ENCODE measurements at places on chromosomes 6 and 20.

- DNase-seq: no peak
Observed at GRCh38 chr6:82772851-82773717, 292.6 kb downstream of the UBE3D start.

DNA sequence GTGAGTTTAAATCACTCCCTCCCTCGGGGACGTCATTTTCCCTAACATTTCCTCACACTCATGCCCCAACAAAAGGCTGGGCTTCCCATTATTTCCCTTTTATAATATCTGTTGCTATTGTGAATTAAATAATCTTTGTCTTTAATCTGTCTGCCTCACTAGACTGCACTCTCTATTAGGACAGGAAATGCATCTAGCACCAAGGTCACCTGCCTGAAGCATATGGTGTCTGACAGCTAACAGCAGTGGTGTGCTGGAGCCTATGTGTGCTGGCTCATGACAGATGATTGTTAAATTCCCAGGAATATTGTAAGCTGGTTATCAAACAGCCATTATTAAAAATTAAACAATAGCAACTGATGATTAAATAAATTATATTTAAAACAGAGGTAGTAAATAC lies 237.0 kb upstream of the CEP162 start:
- DNase-seq: no peak

DNA sequence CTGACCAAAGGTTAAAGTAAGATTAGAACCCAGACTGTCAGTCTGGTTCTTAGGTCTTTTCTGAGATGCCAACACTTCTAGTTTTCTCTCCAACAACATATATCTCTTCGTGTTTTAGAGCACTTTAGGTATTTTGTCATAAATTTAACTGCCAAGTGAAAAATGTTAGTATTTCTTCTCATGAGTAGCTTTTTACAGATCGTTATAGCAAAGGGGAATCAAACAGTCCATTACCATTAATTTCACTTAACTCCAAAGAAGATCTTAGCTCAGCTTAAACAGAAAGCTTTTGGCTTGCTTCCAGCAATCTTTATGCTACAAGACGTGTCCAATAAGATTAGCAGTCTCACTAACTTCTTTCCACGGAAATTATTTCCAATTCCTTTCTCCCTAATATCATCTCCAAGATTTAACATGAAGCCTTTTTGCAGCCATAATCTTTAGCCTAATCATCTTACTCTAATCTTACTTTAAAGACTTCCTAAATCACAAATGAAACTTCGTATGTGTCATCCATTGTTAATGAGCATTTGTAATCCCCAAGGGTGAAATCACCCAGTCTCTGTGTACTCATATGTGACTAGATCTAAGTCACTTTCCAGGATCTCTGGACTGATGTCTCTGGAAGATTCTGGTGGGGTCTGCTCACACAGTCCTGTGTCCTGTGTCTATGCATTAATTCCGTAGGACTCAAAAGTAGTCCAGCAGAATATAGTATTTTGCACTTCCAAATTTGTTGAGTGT lies 38.7 kb downstream of the MOXD1 start:
- no peak for DNase-seq

- DNase-seq: peak; percentile 93
Observed at GRCh38 chr6:154615483-154616025, 105.1 kb upstream of the CNKSR3 start.

- peak; percentile 96 for DNase-seq
Observed at GRCh38 chr20:6489361-6490171, 277.9 kb upstream of the BMP2 start.

DNA sequence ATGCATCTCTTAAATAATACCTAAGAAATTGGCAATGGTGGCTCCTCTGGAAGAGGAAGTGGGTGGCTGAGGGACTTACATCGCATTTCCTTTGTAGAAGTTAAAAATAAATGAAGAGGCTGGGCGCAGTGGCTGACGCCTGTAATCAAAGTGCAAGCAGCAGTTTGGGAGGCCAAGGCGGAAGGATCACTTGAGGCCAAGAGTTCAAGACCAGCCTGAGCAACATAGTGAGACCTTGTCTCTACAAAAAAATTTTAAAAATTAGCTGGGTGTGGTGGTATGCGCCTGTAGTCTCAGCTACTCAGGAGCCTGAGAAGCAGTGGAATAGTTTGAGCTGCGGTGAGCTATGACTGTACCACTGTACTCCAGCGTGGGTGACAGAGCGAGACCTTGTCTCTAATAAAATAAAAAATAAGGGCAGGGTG lies 12.2 kb upstream of the NCOA3 start:
- no peak for DNase-seq

- no peak for DNase-seq
Observed at GRCh38 chr6:15317934-15318902, 72.3 kb downstream of the JARID2 start.

- peak; percentile 47 for DNase-seq
Observed at GRCh38 chr6:158072083-158072721, 90.5 kb downstream of the SYNJ2 start.

DNA sequence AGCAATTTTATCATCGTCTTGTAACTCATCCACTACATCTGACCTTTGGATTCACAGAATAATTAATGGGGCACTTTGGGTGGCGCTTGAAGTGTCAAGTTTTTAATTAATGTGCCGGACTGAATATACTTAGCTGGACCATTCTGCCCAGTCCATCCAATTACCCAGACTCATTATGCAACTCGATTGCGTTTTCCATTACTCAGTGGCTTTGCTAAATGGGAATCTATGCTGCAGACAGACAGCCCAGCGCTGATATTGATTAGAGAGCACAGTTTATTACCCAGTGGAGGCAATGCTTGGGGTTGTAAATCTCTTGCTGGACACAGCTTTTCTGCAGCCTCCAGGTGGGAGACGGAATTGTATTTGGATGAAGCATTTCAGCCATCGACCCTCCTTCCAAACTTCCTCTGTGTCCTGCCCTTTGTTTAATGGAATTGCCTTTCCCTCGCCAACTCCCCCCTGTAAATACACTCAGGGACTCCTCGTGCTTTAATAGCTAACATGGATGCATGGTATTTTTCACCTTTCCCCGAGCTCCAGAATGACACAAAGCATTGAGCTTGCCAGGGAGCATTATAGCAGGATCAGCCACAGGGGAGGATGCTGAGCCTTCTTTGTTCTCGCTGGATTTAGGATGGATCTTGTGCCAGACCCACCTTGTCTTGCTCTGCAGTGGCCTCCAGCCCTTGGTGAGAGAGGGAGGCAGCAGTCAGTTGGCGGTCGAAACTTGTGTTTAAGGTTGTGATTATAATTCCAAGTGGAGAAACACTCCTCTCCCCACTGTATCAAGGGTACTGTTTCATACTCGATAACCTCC lies 59.7 kb downstream of the EDN3 start:
- DNase-seq: no peak

DNA sequence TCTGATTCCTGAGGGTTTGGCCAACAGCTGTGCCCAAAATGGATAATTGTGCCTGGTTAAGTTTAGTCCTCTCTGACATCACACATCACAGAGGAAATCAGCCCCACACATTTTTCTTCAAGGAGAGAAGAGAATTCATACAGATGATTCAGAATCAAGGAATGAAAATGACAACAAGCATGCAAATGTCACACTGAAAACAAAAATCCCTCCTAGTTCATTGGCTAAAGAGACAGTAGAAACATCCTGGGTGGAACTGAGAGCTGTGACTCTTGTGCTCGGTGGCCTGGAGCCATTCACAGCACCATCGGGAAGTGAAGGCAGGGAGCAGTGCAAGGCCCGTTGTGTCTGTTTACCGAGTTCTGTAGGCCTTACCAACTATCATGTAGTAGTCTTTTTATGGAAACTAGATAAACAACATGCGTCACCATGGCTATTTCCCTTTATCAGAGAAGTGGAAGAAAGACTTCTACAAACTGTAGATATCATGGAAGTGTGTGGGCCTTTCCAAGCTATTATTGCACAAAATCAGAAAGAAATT lies 81.7 kb upstream of the TENT5A start:
- no peak for DNase-seq

- no peak for DNase-seq
Observed at GRCh38 chr6:96528193-96528592, 6.6 kb downstream of the UFL1 start.

DNA sequence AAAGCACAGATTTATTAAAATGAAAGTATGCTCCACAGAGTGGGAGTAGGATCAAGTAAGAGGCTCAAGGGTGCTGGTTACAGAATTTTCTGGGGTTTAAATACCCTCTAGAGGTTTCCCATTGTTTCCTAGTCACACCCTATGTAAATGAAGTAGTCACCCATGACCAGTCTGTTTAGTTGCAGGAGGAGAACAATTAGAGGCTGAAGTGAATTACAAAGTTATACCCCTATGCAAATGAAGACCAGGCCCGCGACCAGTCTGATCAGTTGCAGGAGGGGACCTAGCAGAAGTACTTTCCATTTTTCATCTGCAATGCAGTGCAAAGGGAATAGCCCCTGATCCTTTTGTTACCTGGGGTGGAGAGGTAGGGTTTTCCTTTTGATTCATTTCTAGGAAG lies 11.8 kb upstream of the FILIP1 start:
- DNase-seq: no peak

- DNase-seq: no peak
Observed at GRCh38 chr6:68240726-68241125, 394.4 kb upstream of the ADGRB3 start.

GRCh38 chr6:4896401-4896800 lies 107.4 kb downstream of the RPP40 start:
- DNase-seq: no peak

DNA sequence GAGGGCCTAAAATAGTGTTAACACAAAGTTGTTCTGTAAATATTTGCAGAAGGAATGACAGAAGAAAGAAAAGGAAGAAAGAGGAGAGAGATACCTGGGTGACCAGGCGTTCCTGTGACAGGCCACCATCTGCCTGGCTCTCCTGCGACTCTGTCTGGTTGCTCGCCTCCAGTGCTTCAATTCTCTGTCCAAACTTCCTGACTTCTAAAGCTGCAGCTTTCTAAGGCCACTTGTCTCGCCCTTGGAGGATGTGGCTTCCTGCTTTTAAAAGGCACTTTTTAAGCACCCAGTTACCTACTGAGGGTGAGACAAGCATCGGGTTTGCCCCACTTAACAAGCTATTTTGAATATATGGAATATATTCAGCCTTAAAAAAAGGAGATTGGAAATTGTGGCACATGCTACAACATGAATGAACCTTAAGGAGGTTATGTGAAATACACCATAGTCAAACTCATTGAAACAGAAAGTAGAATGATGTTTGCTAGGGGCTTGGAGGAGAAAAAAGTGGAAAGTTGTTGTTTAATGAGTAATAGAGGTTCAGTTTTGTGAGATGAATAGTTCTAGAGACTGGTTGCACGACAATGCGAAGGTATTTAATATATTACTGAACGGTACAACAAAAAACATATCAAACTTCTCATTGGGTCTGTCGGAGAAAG lies 32.8 kb downstream of the VIP start:
- DNase-seq: no peak

GRCh38 chr6:72535124-72535523 lies 86.7 kb upstream of the KCNQ5 start:
- DNase-seq: no peak

DNA sequence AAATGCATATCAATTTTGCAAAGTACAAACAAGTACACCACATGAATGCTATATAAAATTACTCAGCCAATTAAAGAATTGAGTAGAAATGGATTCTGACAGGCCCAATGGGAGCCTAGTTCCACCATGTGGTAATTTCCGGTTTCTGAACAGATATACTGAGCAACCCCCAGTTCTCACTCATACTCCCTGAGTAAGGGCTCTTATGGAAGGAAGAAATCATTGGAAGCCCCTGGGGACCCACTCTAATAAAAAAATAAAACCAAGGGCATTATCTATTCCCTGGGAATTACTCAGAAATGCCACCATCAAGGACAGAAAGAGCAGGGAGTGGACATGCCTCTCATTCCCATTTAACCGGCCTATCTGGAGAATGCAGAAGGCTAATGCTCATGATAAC lies 34.6 kb downstream of the STX7 start:
- DNase-seq: no peak

GRCh38 chr6:126033696-126034095 lies 47.4 kb downstream of the TRMT11 start:
- DNase-seq: peak; percentile 46

DNA sequence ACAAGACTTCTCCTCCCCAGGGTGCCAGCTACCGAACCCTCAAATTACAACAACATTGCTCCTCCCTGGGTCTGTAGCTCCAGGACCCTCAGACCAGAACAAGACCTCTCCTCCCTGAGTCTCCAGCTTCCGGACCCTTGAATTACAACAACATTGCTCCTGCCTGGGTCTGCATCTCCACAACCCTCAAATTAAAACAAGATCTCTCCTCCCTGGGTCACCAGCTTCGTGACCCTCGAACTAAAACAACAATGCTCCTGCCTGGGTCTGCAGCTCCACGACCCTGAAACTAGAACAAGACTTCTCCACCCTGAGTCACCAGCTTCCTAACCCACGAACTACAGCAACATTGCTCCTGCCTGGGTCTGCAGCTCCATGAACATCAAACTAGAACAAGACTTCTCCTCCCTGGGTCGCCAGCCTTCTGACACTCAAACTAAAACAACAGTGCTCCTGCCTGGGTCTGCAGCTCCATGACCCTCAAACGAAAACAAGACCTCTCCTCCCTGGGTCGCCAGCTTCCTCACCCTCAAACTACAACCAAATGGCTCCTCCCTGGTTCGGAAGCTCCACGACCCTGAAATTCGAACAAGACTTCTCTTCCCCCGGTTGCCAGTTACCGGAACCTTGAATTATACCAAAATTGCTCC lies 324.5 kb downstream of the PREX1 start:
- DNase-seq: no peak

- no peak for DNase-seq
Observed at GRCh38 chr6:56856036-56856580, 98.8 kb upstream of the BEND6 start.

DNA sequence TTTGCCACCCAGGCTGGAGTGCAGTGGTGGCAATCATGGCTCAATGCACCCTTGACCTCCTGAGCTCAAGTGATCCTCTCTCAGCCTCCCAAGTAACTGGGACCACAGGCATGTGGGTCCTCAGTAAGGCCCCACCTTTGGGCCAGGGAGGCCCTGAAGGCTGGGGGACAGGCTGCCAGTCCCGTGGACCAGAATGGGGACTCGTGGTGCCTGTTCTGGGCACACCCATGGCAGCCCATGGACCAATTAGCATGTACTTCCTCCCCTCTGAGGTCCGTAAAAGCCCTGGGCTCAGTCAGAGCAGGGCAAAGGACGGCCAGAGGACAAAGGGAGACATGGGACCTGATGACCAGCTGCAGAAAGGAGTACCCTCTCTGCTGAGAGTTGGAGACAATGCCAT lies 1590.8 kb downstream of the KHDRBS2 start:
- DNase-seq: no peak

DNA sequence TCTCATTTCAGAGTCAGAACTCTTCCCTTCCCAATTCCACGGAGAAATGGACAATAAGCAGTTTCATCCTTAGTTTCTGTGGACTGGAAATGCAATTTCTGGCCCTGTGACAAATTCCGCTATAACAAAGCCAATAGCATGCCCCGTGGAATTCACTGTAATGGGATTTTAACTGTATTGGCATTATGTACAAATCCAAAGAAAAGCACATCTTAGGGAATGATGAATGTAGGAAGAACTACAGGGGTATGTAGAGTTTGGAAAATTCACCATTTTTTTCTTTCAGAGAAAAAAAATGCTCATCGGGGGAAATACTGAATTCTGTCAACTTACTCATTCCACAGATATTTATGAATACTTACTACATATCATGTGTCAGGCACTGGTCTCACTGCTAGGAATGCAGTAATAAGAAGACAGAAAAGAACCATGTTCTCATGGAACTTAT lies 43.5 kb downstream of the KIF6 start:
- DNase-seq: no peak

GRCh38 chr6:31168606-31169005 lies 1.9 kb downstream of the POU5F1 start:
- no peak for DNase-seq
